ENCODE measurements at places on chromosomes 1 and 21.

DNA sequence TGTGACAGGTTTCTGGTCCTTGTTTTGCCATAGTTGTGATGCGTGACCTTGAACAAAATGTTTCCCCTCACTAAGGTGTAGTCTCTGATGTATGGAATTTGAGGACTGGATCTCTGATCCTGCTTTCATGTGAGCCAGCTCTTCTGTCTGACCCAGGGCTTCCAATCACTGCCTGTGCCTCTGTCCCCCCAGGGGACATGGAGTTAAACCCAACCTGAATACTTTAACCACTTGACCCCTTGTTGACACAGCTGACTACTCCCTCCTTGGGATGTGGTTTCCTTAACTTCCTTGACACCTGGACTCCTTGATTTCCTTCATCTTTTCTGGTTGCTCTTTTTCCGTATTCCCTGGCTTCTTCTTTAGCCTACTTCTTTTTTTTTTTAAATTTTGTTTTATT, 36.0 kb upstream of the SSBP3 start:
- H3K36me3 ChIP-seq: no peaks in the 10 kb centered on the region
- DNase-seq: no peak
- H3K4me1 ChIP-seq: no peaks in the 10 kb centered on the region
- no peak overlapping the region for H3K4me3 ChIP-seq

DNA sequence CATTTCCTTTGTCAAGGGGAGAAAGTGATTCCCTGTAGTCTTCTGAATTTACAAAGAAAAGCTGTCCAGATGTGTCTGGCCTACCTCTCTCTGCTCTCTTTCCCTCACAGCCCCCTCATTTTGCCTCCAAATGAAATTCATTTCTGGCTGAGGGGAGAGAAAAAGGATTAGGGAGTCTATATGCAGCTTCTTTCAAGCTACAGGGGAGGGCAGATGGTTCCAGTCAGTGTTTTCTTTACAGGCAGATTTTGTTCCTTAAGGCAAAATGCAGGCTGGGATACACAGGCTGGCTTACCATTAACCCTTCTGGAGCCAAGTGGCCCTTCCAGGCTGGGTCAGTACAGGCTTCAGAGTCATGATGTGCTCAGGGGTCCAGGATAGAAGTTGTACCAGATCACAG, 198.1 kb upstream of the USP24 start:
- DNase-seq: no peak
- no peak overlapping the region for H3K4me3 ChIP-seq
- no peaks in the 10 kb centered on the region for H3K4me1 ChIP-seq
- no peaks in the 10 kb centered on the region for H3K27me3 ChIP-seq
- H3K36me3 ChIP-seq: no peaks in the 10 kb centered on the region
- no peak overlapping the region for H3K27ac ChIP-seq

- H3K4me3 ChIP-seq: no peak overlapping the region
- no peaks in the 10 kb centered on the region for H3K27me3 ChIP-seq
- H3K36me3 ChIP-seq: no peaks in the 10 kb centered on the region
- peaks cover 10% of the 10 kb centered on the region for H3K4me1 ChIP-seq
- no peak overlapping the region for H3K27ac ChIP-seq
Observed at GRCh38 chr21:45248893-45249381, 38.8 kb downstream of the POFUT2 start.

GRCh38 chr1:64486193-64486592, 16.3 kb downstream of the CACHD1 start:
- H3K4me3 ChIP-seq: no peak overlapping the region
- H3K36me3 ChIP-seq: no peaks in the 10 kb centered on the region
- peaks cover 47% of the 10 kb centered on the region for H3K4me1 ChIP-seq
- DNase-seq: no peak
- H3K27me3 ChIP-seq: no peaks in the 10 kb centered on the region

DNA sequence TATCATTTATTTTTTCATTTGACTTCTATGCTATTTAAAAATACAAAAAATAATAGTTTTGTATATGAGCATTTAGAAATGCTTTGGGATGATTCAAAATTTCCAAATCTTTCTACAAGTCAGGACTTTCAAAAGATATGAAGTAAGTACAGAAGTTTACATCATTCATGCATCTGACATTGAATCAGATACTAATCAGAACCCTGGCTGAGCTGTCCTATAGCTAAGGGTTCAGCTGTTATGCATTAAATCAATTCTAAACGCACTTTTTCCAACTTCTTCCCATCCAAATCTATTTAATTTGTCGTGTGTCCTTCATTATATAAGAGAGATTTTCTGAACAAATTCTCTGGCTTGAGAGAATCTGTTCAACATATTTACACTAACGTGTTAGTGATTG, 779.4 kb downstream of the LTN1 start:
- H3K36me3 ChIP-seq: no peaks in the 10 kb centered on the region
- H3K27ac ChIP-seq: no peak overlapping the region
- H3K4me1 ChIP-seq: no peaks in the 10 kb centered on the region
- no peaks in the 10 kb centered on the region for H3K27me3 ChIP-seq
- no peak overlapping the region for H3K4me3 ChIP-seq

- no peaks in the 10 kb centered on the region for H3K36me3 ChIP-seq
- H3K27ac ChIP-seq: no peak overlapping the region
- no peak overlapping the region for H3K4me3 ChIP-seq
- H3K4me1 ChIP-seq: no peaks in the 10 kb centered on the region
Observed at GRCh38 chr21:29436143-29436542, 137.4 kb downstream of the BACH1 start.

DNA sequence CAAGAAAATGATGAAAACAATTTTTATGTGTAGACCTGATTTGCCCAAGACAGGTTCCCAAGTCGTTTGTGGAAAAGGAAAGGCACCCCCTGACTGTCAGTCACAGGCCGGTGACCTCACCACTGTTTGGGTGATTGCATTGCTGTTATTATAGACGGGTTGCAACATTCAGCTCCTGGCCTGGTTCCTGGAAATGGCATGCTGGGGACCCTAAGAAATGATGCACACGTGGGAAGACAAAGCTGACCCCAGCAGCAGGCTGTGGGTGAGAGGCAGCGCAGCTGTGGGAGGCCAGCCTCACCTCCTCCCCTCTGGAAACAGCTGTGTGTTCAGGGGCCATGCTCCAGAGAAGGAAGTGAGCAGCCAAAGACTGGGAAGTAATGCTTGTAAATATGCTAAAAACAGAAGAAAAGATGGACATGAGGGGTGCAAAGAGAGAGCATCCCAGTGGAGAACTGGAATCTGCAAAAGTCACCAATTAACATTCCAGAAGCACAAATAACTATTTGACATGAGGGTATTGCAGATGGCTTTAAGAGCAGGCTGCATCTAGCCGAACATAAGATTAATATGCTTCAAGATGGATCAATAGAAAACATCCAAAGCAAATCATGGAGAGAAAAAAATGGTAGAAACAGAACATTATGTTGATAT, 23.4 kb upstream of the ABCG1 start:
- no peak overlapping the region for H3K4me3 ChIP-seq
- no peak overlapping the region for H3K27ac ChIP-seq
- DNase-seq: no peak
- H3K36me3 ChIP-seq: no peaks in the 10 kb centered on the region

DNA sequence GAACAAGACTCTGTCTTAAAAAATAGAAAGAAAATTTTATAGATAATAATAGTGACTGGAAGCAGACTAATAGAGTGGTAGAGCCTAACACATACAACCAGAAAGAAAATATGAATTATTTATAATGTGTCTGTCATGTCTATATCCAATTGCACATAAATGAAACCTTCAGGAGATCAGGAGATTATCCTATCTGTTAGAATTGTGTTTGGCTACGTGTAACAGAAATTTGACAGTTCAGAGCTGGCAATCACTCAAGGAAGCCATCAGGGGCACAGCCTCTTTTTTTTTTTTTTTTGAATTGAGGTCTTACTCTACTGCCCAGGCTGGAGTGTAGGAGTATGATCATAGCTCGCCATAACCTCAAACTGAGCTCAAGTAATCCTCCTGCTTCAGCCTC, 157.2 kb downstream of the TGFB2 start:
- H3K4me1 ChIP-seq: peaks cover 7% of the 10 kb centered on the region
- no peak overlapping the region for H3K4me3 ChIP-seq
- DNase-seq: no peak
- H3K27me3 ChIP-seq: no peaks in the 10 kb centered on the region

- no peaks in the 10 kb centered on the region for H3K4me1 ChIP-seq
- no peaks in the 10 kb centered on the region for H3K36me3 ChIP-seq
- H3K27me3 ChIP-seq: no peaks in the 10 kb centered on the region
- peak overlapping the region; percentile 58 for H3K27ac ChIP-seq
- no peak overlapping the region for H3K4me3 ChIP-seq
Observed at GRCh38 chr1:185674201-185674600, 60.0 kb upstream of the HMCN1 start.

DNA sequence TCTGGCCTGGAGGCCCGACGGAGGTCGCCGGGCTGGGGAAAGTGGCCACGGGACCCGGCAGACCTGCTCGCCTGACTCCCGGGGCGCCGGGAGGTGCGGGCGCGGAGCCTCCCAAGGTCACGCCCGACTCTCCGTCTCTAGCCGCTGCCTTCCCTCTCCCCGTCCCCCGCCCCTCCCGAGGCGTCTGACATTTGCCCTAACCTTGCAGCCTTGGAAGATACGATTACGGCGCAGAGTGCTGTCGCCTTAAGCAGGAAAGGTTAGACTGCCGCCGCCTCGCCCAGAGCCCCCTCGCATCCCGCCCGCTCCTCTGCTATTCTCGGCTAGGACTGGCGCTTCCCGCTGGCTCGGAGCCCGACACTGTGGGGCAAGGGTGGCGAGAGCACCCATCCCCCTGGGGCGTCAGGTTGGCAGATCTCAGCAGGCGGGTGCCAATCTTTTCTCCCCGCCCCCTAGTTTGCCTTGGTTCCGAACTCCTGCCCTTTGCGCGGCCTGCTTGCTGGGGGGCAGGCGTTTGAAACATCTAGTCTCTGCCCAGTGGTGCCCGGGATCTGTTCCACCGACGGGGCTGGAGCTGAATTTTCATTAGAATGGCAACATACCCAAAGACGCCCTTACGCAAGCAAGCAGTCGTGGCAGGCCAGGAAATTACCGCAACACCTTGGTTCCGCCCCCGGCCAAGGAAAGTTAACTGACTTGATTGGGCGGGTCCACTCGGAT, 835 bp downstream of the PGM1 start:
- peaks cover 36% of the 10 kb centered on the region for H3K4me1 ChIP-seq
- H3K36me3 ChIP-seq: no peaks in the 10 kb centered on the region
- H3K27ac ChIP-seq: peak overlapping the region; percentile 97
- no peaks in the 10 kb centered on the region for H3K27me3 ChIP-seq

DNA sequence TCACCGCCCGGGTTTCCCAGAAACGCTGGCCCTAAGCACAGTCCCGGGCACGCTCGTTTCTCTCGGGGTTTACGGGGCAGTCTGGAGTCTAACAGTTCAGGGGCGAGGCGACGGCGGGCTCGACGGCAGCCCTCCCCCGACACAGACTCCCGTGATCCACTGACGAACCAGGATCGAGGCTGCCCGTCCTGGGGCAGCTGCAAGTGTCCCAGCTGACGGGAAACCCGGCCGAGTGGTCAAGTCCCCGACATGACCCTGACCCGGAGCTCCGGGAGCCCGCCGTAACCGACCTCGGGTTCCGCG, 494 bp downstream of the UBE2J2 start:
- no peaks in the 10 kb centered on the region for H3K27me3 ChIP-seq
- no peak for DNase-seq
- H3K27ac ChIP-seq: peak overlapping the region; percentile 95
- H3K36me3 ChIP-seq: peaks cover 17% of the 10 kb centered on the region

- no peak for DNase-seq
- H3K36me3 ChIP-seq: no peaks in the 10 kb centered on the region
- H3K27ac ChIP-seq: no peak overlapping the region
- peaks cover 35% of the 10 kb centered on the region for H3K27me3 ChIP-seq
Observed at GRCh38 chr1:202998836-202999750, 8.1 kb upstream of the TMEM183A start.

DNA sequence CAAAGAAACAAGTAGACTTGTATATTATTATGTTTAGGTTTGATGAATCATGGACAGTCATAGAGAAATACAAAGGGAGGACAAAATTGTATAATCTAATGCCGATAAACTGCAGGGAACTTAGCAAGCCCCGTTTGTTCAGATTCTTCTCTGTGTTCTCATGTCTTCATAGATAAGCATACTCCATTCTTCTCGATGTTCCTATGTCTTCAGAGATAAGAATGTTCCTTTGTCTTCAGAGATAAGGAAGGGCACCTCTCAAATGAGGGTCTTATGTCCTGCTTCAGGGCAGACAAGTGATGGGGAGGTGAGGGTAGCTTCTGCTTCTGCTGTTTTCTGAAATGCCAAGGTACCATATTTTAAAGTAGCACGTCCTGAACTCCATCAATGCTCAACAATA, 19.7 kb upstream of the TADA1 start:
- no peaks in the 10 kb centered on the region for H3K4me1 ChIP-seq
- no peak overlapping the region for H3K4me3 ChIP-seq
- H3K27ac ChIP-seq: no peak overlapping the region
- no peaks in the 10 kb centered on the region for H3K27me3 ChIP-seq
- DNase-seq: no peak
- H3K36me3 ChIP-seq: no peaks in the 10 kb centered on the region

- no peak overlapping the region for H3K4me3 ChIP-seq
- no peaks in the 10 kb centered on the region for H3K27me3 ChIP-seq
- H3K36me3 ChIP-seq: no peaks in the 10 kb centered on the region
- no peaks in the 10 kb centered on the region for H3K4me1 ChIP-seq
- H3K27ac ChIP-seq: no peak overlapping the region
- DNase-seq: no peak
Observed at GRCh38 chr1:22606161-22606560, 30.3 kb upstream of the C1QA start.

- H3K27ac ChIP-seq: no peak overlapping the region
- no peak overlapping the region for H3K4me3 ChIP-seq
- H3K36me3 ChIP-seq: no peaks in the 10 kb centered on the region
- DNase-seq: no peak
Observed at GRCh38 chr1:39266269-39266668, 61.8 kb downstream of the MACF1 start.

DNA sequence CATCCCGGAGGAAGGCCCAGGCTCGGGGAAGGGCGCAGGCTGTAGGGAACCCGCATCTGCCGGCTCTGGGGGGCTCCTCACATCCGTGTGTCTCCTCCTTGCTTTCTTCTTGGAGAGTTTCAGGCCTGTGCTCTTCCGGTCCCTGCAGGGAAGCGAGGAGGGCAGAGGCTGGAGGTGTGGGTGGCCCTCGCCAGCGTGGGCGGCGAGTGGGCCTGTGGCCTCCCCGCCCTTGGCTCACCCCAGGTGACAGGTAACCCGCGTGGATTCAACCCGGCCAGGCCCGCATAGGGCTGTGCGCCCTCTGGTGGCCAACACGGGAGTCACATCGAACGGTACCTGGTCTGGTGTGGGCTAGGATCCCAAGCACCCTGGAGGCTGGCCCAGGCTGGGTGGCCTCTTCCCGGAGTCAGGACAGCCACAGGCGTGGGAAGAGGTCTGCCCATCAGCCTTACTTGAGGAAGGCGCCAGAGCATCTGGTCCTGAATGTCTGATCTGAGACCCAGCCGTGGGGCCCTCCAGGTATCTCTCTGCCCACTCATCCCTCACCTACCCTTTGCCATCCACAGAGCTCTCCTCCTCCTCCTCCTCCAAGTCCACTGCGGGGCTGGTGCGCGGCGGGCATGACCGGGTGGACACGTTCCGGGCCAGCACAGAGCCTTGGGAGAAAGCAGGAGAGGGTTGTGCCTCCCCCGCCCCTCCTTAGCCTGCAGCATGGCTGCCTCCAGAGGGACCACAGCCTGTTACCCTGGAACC, 9.6 kb upstream of the TNFRSF25 start:
- no peak for DNase-seq
- no peak overlapping the region for H3K4me3 ChIP-seq
- no peaks in the 10 kb centered on the region for H3K27me3 ChIP-seq
- H3K4me1 ChIP-seq: peaks cover 10% of the 10 kb centered on the region
- H3K27ac ChIP-seq: peak overlapping the region; percentile 11
- H3K36me3 ChIP-seq: peaks cover 6% of the 10 kb centered on the region

- H3K27me3 ChIP-seq: peaks cover 100% of the 10 kb centered on the region
- H3K4me1 ChIP-seq: peaks cover 15% of the 10 kb centered on the region
- H3K36me3 ChIP-seq: no peaks in the 10 kb centered on the region
Observed at GRCh38 chr1:156641761-156642264, at the start of gene BCAN. Gene BCAN, plus strand, starts transcription at chr1:156642117. Its CDS starts 3,938 bp downstream, at chr1:156646055.

Measured in esophagus squamous epithelium (tissue), 5 donors.